ENCODE measurements at places on chromosomes 13 and 19.
A peak's percentile ranks its signal among the peaks of the same experiment; 100 is the strongest.

GRCh38 chr13:25237083-25237482 lies 50.2 kb downstream of the MTMR6 start:
- no peak for DNase-seq

- DNase-seq: no peak
Measured at GRCh38 chr13:30120133-30120822, 187.1 kb downstream of the KATNAL1 start.

GRCh38 chr13:67740871-67741535 lies 510.9 kb upstream of the PCDH9 start:
- no peak for DNase-seq

GRCh38 chr13:71949441-71949840 lies 82.4 kb upstream of the DACH1 start:
- DNase-seq: no peak

- no peak for DNase-seq
Measured at GRCh38 chr19:33463199-33463598, 58.4 kb downstream of the PEPD start.

- DNase-seq: no peak
Measured at GRCh38 chr19:728011-728410, 19.3 kb downstream of the PALM start.

DNA sequence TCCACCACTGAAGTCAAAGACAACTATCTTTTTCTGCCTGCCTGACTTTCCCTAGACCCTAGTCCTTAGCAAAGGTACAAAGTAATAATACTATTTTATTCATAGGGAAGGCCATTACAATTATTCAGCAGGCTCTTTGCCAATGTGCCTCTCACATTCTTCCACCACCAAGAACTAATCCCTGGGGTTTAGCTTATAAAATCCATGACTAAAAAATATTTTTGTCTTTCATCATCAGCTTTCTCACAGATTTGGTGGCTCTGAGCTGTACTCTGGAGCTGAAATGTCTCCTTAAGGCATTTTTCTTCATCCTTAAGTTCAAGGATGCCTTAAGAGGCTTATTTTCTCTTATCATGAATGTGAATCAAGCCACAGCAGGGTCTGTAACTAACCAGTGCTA lies 96.1 kb downstream of the OXGR1 start:
- DNase-seq: no peak

DNA sequence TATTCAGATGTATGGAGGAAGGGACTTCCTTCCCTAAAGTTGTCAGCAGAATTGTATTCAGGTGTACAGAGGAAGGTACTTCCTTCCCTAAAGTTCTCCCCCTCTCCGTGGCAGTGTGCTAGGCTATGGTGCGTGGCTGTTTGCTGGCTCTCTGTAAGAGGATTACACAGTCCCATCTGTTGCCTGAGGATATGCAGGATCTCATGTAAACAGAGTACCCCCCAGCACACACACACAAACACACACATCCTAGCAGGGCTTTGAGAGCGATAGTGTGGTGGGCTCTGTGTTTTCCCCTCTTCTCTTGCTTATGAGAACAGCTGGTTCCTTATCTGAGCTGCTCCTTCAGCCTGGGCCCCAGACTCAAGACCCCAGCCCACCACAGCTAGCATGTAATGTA lies 10.3 kb downstream of the NEK5 start:
- no peak for DNase-seq

- no peak for DNase-seq
Measured at GRCh38 chr13:31014456-31014855, 82.0 kb downstream of the TEX26 start.

DNA sequence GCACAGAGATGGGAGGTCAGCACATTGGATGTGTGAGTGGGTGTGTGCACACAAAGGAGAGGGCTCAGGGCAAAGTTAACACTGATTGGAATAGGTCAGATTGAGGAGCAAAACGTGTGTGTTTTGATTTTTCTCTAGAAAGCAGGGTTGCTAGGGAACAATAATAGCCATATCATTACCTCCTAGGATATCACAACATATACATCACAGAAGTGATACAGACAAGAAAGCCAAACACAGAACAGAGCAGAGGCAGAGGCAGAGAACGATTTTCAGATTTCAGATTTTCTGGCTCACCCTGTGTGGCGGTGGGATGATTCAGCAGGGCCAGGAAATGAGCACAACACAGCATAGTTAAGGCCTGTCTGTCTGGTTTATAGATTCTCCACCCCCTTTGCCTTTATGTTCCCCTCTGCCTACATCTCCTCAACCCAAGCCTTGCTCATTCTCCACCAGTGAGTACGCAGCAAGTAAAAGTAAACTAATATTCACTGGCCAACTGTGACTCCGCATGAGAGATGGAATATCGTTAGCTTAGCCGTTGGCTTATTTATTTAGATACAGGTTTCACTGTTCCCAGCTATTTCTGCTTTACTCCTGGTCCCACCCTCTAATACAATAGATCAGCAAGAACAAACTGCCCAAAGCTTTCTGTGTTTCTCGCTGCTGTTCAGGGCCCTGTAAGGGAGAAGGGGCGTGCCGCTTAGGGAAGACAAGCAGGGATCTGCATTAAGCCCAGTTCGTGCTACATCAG lies 182.7 kb upstream of the TSC22D1 start:
- DNase-seq: no peak

- DNase-seq: no peak
Measured at GRCh38 chr13:95677564-95678266, 776 bp downstream of the DNAJC3 start.

DNA sequence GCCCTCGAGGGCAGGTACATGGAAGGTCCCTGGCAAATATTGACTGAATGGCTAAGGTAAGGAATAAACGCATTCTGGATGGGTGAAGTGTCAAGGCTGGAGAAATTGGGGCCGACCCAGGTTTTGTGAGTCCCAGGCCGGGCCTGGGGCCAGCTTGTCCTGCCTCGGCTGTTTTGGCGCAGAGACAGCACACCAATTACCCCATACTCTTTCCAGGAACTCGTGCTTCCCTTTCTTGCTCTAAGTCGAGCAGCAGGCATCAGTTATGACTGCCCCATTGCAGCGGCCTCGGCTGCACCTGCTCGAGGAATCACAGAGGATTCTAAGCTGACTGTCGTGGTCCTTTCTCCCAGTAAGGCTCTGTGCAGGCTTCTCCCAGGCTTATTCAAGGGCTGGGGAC lies 67.1 kb downstream of the ZNF536 start:
- no peak for DNase-seq

DNA sequence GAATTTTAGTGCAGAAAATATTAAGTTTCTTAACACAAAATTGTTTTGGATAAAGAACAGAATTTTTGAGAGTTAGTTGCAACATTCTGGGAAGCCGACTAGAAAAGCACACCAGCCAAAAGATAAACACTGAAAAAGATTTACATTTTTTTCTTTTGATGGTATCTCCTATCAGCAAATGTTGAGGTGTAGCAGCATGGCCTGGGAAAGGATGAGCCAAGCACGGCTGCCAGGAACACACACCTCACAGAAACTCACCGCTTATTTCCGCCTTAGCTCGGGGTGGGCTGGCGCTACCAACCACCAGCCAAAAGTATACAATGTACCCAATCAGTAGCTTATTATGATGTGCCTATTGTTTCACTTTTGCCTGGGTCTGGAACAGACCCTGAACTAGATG lies 134.7 kb downstream of the MIPEP start:
- DNase-seq: no peak

DNA sequence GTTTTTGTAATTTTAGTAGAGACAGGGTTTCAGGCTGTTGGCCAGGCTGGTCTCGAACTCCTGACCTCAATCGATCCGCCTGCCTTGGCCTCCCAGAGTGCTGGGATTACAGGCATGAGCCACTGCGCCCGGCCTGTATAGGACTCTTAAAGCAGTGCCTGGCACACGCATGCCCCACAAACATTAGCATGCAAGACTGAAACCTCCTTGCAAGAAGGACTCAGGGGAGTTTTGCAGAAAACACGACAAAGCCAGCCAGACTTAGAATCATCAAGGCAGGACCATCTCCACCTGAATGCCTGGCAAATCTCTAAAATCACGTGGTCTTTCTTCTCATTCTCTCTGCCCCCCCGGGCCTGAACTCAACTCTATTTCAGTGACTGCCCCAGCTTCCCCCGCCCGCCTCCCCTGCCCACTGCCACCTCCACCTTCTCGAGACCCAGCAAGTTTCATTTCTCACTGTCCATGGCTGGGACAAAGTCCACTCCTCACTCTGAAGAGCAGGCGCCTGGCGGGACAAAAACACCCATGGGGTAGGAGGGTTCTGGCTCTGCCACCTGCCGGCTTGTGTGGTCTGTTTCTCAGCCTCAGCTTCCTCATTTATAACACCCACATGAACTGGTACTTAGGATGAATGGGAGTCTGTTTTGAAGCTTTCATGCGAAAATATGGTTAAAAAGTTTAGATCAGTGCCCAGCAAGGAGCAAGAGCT lies 2.4 kb downstream of the TICAM1 start:
- DNase-seq: no peak

DNA sequence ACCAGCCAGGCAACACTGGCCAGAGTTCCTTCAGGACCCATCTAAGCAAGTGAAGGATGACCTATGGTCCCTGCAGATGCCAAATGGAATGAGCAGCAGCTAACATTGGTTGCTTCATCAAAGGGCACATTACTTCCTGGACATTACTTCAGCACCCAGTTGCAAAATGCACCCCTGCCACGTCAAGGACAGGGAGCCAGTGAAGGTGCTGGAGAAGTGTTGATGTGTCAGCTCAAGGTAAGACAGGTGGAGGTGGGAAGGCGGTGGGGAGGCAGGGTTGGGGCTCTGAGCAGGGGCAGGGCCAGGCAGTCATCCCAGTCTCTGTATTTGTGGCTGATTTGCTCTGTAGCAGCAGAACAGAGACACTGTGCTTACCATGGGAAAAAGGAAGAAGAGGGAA lies 14.6 kb downstream of the CSNK1A1L start:
- DNase-seq: no peak

DNA sequence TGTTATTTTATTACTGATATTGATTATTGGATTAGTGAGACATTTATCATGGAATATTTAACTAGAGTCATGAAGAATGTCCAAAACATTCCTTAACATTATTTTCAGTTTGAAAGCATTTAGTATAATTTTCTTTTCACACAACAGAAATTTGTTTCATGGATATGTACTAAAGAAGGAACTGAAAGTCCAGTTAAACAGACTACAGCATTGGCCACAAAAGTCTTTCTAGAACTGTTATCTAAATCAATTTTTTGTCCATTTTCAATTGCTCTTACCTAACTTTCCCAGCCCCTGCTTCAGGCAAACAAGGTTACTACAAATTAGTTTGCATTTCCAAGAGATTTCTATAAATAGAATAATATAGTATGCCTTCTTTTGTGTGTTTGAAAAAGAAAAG lies 1018.0 kb upstream of the PCDH20 start:
- DNase-seq: no peak

- DNase-seq: peak; percentile 16
Measured at GRCh38 chr13:30346153-30346788, 38.9 kb upstream of the KATNAL1 start.

- no peak for DNase-seq
Measured at GRCh38 chr19:45251452-45252354, 632 bp downstream of the MARK4 start.

- no peak for DNase-seq
Measured at GRCh38 chr13:48093588-48093987, 1.3 kb downstream of the MED4 start.

DNA sequence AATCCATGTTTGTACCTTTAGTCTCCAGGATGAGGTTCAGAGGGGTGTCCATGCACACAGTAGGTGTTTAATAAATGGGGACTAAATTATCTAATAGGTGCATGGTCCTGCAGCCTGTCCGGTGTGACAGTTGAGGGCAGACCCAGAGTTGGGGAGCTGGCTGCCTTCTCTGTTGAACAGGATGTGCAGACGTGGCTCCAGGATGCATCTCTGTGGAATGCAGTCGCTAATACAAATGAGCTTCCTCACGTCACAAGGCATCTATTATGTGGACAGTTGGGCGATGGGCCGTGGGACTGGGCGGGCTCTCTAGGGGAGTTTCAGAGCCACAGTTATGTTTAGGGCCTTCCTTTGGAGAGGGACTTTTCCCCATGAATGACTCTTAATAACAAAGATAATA lies 71.0 kb downstream of the SIPA1L3 start:
- no peak for DNase-seq

DNA sequence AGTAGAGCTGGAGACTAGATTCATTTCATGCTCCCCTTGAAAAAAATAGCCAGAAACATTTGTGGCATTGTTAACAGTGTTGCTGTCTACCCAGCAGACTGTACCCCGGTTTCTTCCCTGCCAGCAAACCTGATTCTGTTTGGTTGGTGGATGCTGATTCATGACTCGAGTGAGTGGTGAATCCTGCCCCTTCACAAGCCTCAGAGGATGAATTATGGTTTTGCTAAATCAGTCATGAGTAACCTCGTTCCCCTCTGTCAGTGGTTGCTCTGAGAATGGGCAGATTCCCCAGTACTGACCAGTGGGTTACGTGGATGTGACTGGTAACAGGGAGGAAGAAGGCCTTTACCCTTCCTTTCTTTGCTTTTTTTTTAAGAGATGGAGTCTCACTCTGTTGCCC lies 10.1 kb downstream of the NLRP12 start:
- no peak for DNase-seq

GRCh38 chr19:5103061-5103701 lies 134.3 kb downstream of the KDM4B start:
- no peak for DNase-seq

GRCh38 chr13:113726961-113727411 lies 32.0 kb upstream of the TMEM255B start:
- no peak for DNase-seq

GRCh38 chr13:67950603-67951002 lies 720.5 kb upstream of the PCDH9 start:
- no peak for DNase-seq

GRCh38 chr19:33785795-33786194 lies 10.9 kb upstream of the KCTD15 start:
- DNase-seq: no peak

GRCh38 chr13:58376349-58376748 lies 744.8 kb downstream of the PCDH17 start:
- DNase-seq: no peak

GRCh38 chr13:26721251-26722121 lies 39.1 kb downstream of the GPR12 start:
- no peak for DNase-seq

- DNase-seq: no peak
Measured at GRCh38 chr13:75468098-75468497, 13.9 kb downstream of the TBC1D4 start.

DNA sequence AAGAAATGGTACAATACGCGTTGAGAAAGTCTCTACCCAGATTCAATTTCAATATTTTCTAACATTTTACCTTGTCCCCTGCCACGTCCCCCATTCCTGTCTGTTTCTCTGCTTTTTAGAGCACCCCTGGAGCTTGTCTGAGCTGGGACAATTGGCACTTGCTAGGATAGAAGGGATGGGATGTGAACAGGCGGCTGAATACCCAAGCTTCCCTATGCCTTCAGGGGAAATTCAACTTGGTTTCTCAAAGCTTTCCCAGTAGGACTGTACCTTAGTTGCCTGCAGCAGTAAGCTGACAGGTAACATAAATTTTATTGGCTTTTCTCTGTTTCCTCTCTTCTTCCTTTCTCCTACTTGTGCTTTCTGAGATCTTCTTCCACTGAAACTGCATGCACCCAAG lies 1663.3 kb downstream of the EFNB2 start:
- no peak for DNase-seq

All from activated T-helper 1 cell treated with anti-CD3 and anti-CD28 coated beads, Interleukin-2, amount 50 U/mL, for 16 hours (primary cell).